ENCODE measurements at places on chromosomes 5 and 9.

- no peak for DNase-seq
Observed at GRCh38 chr9:28868228-28868990, 1295.1 kb upstream of the C9orf72 start.

DNA sequence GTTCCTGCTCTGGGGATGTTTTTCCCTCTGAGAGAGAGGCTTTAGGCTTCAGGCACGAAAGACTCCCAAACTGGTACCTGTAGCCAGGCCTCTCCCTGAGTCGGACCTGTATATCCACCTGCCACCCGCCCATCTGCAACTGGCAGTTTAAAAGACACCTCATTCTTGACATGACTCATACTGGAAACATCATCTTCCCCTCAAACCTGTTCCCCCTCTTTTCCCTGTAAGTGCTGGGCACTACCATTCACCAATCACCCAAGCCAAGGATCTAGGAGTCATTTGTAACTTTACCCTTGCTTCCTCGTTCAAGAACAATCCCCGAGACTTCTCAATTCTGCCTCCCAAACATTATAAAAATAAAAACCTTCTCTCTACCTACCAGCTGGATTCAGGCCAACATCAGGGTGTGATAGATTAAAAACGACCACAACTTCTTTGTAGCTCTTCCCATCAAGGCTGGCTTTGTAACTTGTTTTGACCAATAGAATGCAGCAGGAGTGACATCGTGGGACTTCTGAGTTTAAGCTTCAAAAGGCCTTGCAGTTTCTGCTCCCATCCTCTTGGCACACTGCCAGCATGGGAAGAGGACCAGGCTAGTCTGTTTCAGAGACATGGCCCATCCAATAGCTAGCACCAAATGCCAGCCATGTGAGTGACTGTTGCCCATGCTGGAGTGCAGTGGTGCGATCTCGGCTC lies 1.8 kb upstream of the WDR31 start:
- no peak for DNase-seq

DNA sequence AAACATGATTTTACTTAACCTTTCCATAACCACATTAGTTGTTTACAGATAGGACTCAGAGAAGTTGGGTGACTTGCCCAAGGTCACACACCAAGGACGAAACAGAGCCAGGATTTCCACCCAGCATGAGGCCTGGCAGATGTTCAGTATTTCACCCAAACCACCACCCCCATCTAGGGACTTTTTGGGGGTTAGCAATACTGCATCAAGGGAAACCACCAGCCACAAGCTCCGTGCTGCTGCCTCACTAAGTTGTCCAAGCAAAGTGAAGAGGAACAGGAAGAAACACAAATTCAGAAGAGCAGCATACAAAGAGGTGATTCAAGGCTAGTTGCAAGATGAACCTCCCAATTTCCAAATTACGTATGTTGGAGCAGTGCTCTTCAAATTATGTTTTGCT lies 219.6 kb upstream of the RORB start:
- no peak for DNase-seq

DNA sequence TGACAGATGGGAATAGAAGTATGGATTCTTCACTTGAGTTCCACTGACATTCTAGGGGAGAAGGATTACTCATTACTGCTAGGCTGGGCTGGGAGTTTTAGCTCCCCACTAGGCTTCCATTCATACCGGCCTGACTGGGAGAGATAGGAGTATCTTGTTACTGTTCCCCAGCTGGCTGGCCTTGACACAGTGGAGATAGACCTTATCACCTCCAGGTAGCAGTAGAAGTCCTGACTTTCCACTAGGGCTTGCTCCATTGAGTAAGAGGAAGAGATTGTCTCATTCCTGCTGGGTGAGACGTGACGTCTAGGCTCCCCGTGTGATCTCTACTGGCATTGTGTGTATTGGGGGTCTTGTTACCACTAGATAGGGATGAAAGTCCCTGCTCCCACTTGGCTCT lies 156.4 kb downstream of the CACNA1B start:
- no peak for DNase-seq

DNA sequence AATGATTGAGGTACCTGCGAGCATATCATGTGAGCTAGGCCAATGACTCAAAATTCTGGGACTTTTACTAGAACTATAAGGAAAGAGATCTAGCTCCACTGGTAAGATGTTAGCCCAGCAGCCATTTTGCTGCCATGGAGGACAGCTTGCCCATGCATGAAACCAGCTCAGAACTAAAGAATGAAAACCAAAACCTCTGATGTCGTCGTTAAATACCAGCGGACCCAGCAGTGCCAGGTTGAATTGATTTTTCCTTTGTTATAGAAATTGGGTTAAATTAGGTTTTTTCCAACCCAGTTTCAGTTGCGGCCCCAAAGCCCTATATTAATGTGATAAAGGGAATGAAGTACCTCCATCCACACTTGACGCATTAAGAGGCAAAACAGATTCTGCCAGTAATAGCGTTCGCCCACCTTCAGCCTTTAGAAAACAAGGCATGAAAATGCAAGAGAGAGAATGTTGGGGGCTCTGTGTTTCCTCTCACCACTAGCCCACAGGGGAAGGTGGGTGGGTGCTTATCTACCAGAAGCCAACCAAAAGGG lies 5.5 kb upstream of the ITK start:
- DNase-seq, result no peak

DNA sequence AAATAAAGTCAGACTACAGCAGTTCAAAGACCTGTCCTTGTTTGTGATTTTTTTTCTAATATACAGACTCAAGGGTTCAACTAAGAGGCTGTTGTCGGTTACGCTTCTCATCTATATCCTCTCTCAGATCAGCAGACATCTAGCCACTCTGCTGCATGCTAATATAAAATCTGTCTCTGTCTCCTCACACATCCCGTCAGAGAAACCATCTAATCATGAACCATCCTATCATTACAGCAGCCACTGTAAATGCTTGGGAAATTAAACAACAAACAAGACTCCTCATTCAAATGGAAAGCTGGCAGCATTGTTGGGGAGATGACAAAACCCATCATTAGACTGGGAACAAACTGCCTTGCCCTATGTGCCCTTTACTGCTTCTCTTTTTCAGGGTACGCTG lies 94.8 kb downstream of the SEMA5A start:
- no peak for DNase-seq

Measured in NCI-H2171 (cell line).